Naive thymus-derived CD8-positive, alpha-beta T cell (primary cell): ENCODE measurements at places on chromosomes 2 and 18. TPM values are rescaled to one million over a fixed set of nuclear protein-coding genes. Genes with fewer than 3 reads are reported as not detected.

The DNER gene
- total RNA-seq, result not detected

The C1QL2 gene
- not detected for total RNA-seq

DNA sequence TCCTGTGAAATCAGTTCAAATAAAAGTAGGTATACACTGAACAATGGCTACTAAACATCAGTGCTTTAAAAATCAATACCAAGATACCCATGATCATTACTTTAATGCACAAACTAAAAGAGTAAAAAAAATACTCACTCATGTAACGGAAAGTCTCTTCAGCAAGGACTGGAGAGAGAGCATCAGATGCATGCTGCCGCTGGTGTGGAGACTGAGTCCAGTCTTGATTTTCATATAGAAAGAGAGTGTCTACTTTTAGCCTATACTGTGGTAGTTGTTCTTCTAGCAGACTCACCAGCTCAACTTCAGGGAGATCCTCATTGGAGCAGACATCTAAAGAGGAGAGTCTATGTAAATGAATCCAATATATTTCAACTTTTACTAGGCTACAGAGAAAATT is 44.0 kb downstream of the TRAK2 start:
- no peak for DNase-seq

GRCh38 chr2:240368781-240369331 is 66.6 kb upstream of the GPC1 start:
- DNase-seq, result no peak

The HOXD10 gene
- not detected for total RNA-seq

DNA sequence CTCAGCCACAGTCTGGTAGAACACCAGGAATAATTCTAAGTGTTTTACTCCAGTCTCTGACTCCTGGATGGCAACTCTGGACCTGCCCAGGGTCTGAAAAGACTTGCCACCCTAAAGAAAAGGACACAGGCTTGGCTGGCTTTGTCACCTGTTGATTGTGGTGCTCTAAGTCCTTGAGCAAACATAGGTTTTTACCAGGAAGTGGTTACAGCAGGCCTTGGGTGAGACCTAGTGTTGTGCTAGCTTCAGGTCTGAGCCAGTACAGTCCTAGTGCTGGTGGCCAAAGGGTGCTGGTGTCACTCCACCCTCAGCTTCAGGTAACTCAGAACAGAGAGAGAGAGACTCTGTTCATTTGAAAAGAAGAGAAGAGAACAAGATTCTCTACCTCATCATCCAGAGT is 1239.4 kb upstream of the CRIM1 start:
- DNase-seq, result no peak

The LYPD6 gene
- not detected for total RNA-seq

GRCh38 chr2:45301307-45302277 is 292.3 kb upstream of the SIX2 start:
- DNase-seq, result no peak

The STARD6 gene
- total RNA-seq, result not detected

The SPP2 gene
- not detected for total RNA-seq

- no peak for DNase-seq
These were observed 95.0 kb upstream of the HDAC4 start for GRCh38 chr2:239495791-239496233.

The CYP26B1 gene
- not detected for total RNA-seq

DNA sequence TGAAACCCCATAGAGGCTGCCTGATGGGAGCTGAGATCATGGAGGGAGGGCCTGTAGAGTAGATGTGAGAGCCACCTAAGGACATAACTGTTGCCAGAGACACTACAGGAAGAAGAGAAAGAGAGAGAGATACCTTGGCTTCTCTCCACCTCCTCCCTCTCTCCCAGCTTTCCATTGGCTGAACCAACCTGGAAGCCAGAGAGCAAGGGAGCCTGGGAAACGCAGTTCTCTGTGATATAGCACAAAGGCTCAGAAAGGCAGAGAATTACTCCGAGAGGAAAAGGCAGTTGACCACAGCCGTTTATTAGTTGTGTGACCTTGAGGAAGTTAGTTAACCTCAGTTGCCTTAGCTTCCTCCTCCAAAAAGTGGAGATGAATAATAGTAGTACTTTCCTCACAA is 37.7 kb upstream of the MAT2A start:
- no peak for DNase-seq

The DSC3 gene
- total RNA-seq, result not detected

- no peak for DNase-seq
These were observed 42.7 kb upstream of the GORASP2 start for GRCh38 chr2:170886386-170886785.

DNA sequence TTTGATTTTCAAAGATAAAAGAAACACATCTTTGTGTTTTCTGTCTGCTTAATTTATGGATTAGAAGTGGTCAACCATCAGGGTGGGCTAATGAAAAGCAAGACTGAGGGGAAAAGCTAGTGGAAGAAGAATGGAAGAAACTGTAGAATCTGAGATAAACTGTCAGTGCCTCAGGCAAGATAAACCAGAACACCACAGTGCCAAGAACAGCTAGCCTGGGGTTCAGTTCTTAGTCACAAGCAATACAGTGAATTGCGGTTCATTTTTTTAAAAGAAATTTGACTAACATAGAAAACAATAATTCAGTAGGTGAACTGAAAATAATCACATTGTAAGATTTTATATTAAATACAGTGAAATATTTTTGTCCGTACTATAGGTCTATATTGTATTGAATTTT is 22.0 kb upstream of the LNPK start:
- DNase-seq, result no peak

The CDK15 gene
- not detected for total RNA-seq

The RIT2 gene
- not detected for total RNA-seq

DNA sequence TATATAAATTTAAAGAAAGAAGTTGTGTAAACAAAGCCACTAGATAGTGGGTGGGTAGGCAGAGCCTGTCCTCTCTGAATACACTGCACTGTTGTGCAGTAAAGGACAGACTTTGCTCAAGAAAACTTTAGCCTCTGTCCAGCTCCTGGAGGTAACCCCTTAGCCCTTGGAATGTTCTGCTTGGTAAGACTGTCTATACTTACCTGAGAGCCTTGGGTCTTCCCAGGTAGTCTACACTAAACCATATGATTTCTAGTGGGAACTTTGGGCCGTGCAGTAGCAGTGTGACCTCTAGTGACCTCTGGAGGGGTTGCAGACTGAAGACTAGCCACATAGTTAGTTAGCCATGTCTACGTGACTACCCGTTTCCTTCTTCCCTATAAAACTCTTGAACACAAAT is 678.3 kb upstream of the NRXN1 start:
- DNase-seq, result no peak
